ENCODE measurements at places on chromosomes 6 and 20.

DNA sequence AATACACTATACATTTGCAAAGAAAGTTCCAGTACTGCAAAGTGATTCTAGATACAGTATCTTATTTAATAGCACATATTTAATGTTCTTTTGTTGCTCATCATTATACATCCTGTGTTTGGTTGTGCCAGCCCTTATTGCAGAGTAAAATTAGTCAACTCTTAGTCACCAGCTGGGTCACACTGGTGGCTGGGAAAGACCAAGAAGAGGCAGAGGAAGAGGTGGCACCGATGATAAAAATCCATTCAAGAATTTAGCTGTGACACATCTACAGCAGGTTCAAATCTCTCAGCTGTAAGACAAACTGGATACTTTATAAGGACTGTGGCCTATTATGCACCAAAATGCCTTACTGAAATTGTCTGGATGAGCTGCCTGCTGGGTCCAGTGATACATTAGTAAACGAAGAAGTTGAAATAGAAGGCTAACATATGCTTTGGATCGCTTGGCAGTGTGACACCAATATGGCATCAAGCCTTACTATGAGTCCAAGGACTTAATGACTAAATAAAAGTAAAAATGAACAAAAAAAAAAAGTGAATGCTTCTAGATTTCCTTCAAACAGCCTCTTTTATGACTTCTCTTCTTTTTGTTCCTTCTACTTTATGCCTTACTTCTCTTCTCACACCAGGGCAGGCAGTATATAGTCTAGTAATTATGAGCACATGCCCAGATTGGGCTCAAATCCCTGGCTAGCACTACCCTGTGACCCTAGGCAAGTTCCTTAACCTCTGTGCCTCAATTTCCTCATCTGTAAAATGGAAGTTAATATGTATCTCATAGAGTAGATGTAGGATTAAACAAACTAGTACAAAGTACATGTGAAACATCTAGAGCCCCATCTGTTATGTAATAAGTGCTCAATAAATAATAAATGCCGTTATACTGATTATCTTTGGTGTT, 29.4 kb upstream of the RNF8 start:
- no peak for DNase-seq

- no peak for DNase-seq
Observed at GRCh38 chr6:6479785-6480184, 108.7 kb upstream of the LY86 start.

DNA sequence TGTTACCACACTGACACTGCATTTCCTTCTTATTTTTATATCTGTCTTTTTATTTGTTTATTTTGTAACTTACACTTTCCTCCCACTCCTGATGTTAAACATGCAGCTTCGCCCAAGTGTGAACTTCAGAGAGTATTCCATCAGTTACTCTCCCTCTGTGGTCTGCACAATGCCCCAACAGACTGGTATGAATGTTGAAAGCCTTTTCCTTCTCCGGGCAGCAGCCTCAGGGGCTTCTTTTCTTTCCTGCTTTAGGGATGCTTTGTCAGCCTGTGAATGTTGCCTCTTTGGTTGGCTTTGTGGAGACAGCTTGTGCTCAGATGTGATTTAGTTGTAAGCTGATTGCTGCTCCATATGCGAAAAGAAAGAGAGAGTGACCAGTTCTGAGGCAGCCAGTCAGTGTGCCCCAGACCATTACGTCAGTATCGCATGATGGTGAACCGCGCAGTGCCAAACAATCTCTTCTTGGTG, 44.0 kb downstream of the SMPDL3A start:
- no peak for DNase-seq

GRCh38 chr20:36308353-36308752, 2.2 kb downstream of the DLGAP4 start:
- DNase-seq: no peak

GRCh38 chr6:37994223-37994622, 174.7 kb downstream of the ZFAND3 start:
- DNase-seq: no peak

DNA sequence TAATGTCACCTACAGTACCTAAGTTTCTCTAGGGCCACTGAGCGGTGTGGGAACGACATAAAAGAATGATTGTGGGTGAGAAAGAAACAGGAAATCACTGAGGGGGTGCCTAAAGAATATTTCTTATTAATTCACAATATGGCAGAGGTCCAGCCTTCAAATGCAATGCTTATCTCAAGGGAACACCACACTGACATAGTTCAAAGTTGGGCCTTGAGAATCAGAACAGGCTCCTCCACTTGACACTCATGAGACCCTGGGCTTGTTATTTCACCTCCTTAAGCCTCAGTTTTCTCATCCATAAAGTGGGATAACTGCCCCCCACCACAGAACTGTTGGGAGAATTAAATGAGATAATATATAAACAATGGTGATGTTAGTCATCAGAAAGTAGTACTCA, 40.4 kb upstream of the ARHGAP18 start:
- DNase-seq: no peak

DNA sequence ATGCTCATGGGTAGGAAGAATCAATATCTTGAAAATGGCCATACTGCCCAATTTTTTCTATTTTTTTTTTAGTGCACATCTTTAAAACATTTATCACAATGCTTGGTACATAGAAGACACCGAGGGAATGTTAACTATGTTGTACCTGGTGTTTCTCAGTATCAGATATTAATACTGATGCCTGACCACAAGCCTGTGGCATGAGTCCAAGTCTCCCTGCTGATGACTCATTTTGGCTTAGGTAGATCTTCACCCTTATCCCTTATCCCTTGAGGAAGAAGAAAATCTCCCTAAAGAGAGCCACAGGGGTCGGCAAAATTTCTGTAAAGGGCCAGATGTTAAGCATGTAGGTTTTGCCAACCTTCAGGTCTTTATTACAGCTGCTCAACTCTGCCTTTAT, 14.5 kb downstream of the CD109 start:
- DNase-seq: no peak

DNA sequence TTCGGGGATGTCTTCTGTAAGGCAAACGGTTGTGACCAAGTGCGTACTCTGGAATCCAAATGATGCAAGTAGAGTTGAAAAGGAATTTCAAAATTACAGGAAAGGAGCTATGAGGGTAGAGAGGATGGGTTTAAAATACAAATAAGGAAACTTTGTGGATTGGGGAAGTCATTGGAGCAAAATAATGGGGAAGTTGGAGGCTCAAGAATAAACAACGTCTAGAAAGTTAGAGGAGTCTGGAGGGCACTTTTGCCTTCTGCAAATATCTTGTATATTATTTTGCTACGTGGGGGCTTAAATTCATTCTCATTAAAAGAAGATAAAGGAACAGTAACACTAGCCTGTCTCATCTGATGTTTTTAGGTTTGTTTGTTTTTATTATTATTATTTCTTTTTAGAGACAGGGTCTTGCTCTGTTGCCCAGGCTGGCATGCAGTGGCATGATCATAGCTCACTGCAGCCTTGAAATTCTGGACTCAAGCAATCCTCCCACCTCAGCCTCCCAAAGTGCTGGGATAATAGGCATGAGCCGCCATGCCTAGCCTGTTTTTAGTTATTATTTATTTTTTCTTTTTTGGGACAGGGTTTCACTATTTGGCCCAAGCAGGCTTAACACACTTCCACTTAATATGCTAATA, 55.0 kb upstream of the TNFAIP3 start:
- no peak for DNase-seq

DNA sequence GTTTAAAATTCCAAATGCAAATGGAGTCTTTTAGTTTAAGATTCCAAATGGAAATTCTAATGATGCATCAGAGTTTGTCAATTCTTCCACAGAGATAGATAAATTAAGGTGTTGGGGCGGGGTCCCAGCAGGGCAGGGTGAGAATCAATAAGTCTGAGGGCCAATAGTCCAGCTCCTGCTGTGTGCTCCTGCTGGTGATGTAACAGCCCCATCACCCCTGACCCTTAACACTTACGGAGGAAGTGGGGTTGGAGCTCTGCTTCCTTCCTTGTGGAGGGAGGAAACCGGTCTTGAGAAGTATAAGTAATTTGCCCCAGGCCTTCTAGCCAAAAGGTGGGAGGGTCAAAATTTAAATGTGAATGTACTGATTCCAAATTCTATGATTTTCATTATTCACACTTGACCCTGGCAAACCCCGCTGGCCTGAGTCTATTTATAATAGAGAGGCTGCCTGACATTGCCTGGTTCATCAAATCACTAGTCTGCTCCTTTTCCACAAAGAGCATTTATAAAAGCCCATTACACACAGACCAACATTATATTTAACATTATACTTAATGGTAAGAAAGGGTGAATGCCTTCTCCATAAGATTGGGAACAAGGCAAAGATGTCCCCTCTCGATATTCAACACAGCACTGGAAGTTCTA, 17.2 kb downstream of the ZBTB2 start:
- DNase-seq: no peak

DNA sequence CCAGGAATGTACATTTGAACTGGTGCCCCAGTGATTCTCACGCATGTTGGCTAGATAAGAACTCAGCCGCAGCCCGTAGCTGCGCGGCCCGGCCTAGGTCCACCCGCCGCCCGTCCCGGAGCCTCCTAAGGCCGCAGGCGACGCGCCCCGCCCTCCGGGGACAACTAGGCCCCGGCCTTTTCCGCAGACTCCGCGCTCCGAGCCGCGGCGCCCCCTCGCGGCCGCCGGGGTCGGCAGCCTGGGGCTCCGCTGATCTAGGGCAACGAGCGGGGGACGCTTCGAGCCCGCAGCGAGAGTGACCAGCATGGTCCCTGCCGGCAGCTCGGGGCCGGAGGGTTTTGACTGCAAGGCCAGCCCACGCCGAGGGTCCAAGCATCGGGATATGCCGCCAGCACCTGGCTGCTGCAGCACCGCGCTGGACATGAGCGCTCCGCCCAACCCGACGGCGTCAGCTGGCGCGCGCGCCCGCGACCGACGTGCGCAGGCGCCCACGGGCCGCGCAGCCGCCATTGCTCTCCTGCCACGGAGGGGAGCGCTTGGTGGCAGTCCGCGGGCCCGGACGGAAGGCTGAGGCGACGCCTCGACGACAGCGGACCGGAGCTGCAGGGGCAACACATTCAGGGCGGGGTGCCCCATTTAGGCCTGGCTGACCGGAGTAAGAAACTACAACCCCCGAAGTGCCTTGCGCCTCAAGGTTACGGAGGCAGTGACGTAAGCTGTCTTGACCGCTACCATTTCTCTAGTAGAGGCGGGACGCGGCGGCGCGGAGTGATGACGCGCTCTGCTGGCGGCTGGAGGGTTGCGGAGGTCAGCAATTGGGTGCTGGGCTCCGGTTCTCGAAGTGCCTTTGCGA, at the start of gene AP5S1:
Gene AP5S1 (plus strand): TSS at position 500 of the 853 bp plus-strand sequence. CDS start 1,571 bp downstream, outside the sequence.
- DNase-seq: peak; percentile 86

- DNase-seq: no peak
Observed at GRCh38 chr20:8317448-8317847, 185.4 kb downstream of the PLCB1 start.

DNA sequence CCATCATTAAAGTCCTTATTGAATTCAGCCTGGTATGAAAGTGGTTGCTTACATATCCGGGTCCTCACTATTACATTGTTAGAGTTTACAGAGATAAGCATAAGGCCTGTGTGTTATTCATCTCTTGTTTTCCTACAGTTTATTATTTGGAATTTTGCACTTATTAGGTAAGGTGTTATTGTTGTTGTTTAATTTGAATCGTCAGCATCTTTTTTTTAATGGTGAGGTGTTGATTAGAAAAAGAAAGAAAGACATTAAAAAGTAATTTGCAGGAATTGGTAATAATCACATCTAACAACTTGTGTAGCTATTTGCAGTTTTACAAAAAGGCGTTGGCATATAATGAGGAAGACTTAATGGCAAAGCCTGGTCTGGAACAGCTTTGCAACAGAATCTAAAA, 158.6 kb downstream of the SAMD5 start:
- no peak for DNase-seq

GRCh38 chr20:25317351-25318075, 69.6 kb downstream of the PYGB start:
- DNase-seq: no peak

DNA sequence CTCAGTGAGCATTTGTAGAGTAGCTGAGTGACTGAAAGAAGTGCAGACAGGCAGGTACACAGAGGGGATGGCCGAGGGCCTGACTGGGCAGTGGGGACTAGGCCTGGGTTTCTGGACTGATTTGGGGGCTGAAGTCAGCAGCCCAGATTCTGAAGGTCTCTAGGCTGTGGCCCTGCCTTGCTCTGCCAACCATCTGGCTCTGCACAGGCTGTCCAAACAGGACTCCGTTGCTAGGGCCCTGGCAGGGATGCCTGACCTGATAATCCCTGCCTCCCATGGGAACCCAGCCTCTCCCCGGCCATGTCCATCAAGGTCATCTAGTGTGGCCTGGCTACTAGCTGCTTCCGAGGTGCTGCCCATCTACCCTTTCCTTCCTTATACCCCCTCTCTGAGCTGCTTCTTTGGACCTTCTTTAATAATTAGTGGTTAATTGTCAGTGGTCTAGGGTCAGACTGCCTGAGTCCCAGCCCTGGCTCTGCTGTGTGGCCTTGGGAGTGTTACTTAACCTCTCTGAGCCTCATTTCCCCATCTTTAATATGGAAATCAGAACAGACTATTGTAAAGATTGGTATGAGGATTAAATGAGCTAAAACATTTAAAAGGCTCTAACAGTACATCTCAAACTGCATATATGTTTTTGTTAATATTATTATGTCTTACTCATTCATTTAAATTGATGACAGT, 137.9 kb downstream of the VEGFA start:
- no peak for DNase-seq

DNA sequence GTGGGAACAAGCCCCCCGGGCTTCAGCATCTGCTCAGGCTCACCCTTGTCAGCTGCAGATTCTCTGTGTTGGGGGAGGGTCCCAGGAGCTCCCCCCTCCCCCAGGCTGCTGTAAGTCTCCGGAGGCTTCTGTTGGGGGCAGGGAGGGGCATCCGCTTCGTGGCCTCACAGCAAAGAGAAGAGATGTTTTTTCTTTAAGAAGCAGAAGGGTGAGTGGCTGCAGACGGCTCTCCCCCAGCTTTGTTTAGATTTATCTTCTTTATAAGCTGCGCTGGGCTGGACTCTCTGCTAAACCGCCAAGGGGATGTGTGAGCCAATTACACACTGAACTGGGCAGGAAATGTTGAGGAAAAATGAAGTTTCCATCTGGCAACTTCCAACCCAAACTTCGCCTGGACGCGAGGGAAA, 48.7 kb upstream of the GATA5 start:
- no peak for DNase-seq

DNA sequence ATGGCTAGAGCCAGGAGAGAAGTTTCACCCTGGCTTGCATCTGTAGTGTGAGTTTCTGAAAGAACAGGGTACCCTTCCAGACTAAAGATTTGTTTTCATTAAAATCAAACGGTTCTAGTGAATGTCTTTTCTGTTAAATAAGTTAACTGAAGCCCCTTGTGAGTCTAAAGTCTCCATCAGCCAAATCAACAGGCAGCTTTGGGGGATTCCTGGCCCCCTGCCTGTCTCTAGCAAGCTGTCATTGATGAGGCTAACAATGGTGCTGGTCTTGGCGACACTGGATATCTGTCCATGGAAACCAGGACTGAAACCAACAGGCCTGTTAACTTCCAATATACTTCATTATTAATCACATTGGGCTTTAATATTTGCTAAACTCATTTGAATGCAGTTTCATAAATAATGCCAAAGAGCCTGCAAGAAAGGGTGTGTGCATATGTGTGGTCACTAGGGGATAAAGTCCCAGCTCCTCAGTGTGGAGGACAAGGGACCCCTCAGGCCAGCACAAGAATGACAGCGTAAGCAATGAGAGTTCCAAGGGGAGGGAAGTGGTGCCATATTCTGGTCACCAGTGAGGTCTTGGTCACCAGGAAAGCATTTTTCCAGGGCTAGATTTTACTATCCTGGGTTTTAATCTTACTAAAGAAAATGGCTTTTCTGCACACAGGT, 9.1 kb upstream of the RNF182 start:
- no peak for DNase-seq

GRCh38 chr6:109443425-109443950, 3.0 kb downstream of the SMPD2 start:
- no peak for DNase-seq

All from activated gamma-delta T cell treated with anti-CD3 and anti-CD28 coated beads, Interleukin-2, amount 50 U/mL, for 16 hours (primary cell).